G401 (cell line): ENCODE measurements at places on chromosomes 12 and 14. TPM values are rescaled to one million over a fixed set of nuclear protein-coding genes. Genes with fewer than 3 reads are reported as not detected.
A peak's percentile ranks its signal among the peaks of the same experiment; 100 is the strongest.

DNA sequence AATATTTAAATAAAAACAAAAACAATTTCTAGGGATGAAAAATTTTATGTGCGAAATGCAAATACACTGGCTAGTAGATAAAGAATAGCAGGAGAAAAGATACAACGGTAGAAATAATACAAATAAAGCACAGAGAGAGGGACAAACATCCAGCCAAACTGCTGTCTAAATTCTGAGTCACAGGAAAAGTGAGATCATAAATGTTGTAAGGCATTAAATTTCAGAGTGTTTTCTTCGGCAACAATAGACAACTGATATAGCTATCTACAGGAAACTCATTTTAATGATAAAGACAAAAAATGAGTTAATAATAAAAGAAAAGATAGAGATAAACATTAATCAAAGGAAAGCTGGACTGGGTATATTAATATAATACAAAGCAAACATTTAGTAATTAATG is 122.2 kb downstream of the NTS start:
- DNase-seq = no peak

DNA sequence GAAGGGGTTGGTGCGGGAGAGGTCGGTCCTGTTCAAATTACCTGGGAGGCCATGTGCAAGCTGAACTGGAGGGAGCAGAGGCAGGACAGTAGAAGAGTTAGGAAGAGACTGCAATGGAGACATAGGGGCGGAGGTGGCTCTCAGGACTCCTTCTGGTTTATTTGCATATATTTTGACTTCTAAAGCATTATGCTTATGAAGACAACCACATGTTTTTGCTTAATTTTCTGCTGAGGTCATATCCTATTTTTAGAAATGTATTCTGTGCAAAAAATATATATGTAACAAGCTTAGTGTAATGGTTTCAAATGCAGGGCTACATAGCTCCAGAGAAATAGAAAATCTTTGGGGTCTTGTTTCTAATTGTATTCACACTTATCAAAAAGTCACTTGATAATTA is 137.0 kb upstream of the MDM1 start:
- no peak for DNase-seq

- DNase-seq = peak; percentile 73
These were observed 55.3 kb downstream of the DICER1 start for GRCh38 chr14:95101736-95102679.

- no peak for DNase-seq
These were observed 121.5 kb downstream of the PRKD1 start for GRCh38 chr14:29806124-29806517.

PTPRR gene
- not detected in 2 replicates for total RNA-seq

LRP6 gene
- 7.7 and 13.8 TPM in 2 replicates for total RNA-seq
